Gastrocnemius medialis (tissue), 4 donors: ENCODE measurements at places on chromosomes 12 and 14. TPM values are rescaled to one million over a fixed set of nuclear protein-coding genes. Genes with fewer than 3 reads are reported as not detected.

Gene C12orf54
- total RNA-seq, result not detected

Gene VRTN
- total RNA-seq, result not detected

Gene SLC17A8
- total RNA-seq, result not detected

Gene GPR135
- total RNA-seq, result 1.6 TPM

Gene CDCA4
- total RNA-seq, result 2.2 TPM

Gene RILPL2
- total RNA-seq, result 1.8 TPM

Gene ULK1
- 27.9 TPM for total RNA-seq

Gene DHRS4
- 56.2 TPM for total RNA-seq

Gene AQP6
- not detected for total RNA-seq

Gene TDRD9
- 0.17 TPM for total RNA-seq

DNA sequence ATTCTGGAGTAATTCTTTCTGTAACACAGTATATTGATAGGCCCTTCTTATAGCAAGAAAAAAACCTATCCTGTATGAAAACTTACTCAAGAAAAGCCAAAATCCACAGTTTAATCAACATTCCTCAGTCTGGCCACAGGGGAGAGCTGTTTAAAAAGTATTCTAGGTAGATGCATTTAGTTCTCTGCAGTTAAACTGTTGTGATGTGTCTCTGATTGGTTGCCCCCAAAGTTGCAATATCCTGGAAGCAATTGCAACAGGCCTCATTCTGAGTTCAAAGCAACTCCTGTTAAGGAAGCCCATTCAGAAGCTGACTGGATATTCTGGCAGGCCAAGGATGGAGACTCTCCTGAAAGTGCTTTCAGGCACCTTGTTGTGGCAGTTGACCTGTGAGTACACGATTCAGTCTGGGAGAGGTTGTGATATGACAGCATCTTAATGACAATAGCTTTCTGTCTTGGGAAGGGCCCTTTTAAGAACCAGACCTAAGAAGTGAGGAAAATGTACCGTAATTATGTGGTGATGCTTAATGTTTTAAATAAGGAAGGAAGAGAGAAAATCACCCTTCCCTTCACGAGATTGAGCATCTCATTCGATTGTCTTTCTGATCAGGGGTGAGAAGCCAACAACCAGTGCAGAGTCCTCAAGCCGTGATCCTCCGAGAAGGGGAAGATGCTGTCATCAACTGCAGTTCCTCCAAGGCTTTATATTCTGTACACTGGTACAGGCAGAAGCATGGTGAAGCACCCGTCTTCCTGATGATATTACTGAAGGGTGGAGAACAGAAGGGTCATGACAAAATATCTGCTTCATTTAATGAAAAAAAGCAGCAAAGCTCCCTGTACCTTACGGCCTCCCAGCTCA, 420.7 kb downstream of the DAD1 start:
- no peak for DNase-seq

- DNase-seq, result no peak
Measured at GRCh38 chr14:68888883-68889282, 90.2 kb downstream of the ACTN1 start.

DNA sequence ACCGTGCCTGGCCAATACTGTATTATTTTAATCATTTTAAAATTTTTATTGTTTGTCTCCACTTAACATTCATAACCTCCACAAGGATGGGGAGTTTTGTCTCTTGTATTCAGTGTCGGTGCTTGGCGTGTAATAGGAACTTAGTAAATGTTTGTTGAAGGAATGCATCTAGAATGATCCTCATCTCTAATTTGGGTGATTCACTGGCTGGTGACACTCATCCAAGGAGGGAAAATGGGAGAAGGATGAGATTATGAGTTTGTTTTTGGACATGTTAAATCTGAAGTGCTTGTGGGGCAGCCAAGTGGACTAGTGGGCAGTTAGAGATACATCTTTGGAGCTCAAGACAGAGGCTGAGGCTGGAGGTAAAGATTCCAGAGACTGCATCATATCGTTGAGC, 5.1 kb downstream of the KLC1 start:
- no peak for DNase-seq

DNA sequence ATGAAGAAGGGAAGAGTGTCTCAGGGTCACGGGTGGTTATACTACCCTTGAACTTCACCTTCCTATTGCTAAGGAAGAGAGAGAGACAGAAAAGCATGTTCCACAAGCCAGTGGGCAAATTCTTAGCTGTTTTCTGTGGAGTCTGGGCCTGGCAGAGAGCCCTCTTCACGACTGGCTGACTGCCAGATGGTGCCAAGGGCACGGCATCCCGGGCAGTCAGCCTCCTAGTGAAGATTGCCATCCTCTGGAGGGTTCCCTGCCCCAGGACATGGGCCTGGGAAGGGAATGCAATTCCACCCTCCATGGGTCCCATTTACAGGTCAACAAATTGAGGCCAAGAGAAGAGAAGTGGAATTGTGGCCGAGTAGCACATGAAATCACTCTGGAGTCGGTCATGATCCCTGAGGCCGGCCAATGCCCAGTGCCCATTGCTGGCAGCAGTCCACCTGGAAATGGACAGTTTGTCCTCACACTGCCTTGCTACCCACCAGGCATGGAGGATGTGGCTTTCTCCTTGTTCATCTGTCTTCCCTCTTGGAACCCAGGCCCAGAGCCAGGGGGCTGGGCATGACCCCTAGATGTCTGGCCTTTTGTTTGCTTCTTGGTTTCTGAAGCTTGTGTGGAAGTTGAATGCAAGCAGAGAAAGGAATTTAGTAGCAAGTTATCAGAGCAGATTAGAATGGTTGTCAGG, 9.9 kb downstream of the TUNAR start:
- no peak for DNase-seq

DNA sequence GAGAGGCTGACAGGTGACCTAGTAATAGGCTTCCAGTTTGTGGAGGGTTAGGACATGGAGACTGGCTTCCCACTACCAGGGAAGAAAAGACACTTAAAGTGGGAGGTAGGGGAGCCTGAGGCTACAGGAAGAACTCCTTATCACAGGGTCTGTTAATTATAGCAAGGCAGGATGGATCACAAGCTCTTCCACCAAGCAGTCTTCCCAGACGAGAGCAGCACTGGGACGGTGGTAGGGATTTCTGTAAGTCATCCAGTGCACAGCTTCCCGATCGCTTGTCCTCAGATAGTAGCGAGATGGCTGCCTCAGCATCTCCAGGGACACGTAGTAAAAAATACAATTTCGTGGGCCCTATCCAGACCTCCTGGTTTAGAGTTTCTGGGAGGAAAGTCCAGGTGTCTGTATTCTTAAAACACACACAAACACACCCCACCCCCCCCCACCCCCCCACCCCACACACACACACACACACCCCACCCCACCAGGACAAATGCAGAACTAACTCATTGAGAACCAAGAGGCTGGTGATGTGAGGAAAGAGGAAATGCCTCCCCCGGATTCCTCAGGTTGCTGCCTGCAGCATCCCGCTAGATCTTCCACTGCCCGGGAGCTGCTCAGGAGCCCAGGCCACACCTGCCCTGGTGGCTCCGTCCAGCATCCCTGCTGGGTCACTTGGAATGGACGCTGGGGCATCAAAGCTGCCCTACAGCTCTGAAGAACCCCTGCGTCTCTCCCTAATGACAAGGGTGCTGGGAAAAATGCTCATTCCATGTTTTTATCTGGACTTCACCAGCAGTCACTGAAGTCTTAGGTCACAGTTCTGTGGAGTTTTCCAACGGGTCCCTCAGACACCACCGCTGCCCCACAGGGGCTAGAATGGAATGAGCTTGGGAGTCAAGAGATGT, 307.2 kb downstream of the CACNA1C start:
- DNase-seq, result no peak

DNA sequence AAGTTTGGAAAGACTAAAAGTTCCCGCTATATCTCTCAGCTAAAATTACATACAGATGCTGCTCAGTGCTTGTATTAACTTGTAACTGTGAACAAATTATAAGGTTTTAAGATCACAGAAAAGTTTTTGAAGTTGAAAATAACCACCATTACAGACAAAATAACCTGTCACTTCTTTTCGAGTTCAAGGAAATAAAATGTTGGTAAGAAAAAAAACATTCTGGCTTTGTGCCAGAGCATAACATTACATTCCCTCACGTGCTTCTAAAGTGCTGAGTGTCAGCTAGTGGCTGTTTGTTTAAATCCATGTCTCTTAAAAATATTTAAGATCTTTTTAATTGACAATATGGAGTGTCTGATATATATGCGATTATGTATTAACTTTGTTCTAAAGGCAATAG, 27.2 kb upstream of the ADAMTS20 start:
- DNase-seq, result no peak

- no peak for DNase-seq
Measured at GRCh38 chr12:132909030-132909368, 21.6 kb upstream of the CHFR start.

GRCh38 chr12:116015525-116015924, 262.0 kb downstream of the MED13L start:
- no peak for DNase-seq

DNA sequence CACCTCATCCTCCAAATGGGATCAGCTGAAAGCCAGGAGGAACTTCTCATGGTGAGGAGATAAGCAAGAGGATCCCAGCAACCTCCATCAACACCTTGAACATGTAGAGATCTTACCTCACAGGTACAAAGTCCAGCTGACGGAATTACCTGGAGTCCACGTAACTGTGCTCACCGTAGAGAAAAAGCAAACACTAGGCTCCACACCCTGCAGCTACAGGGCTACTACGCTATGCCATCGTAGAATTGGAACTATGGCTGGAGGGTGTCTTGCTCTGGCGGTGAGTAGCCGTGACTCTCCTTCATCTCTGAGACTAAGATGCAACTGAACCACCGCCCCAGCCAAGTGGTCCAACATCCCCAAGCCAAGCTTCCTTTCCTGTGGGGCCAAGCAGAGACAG, 50.5 kb downstream of the CRY1 start:
- no peak for DNase-seq

DNA sequence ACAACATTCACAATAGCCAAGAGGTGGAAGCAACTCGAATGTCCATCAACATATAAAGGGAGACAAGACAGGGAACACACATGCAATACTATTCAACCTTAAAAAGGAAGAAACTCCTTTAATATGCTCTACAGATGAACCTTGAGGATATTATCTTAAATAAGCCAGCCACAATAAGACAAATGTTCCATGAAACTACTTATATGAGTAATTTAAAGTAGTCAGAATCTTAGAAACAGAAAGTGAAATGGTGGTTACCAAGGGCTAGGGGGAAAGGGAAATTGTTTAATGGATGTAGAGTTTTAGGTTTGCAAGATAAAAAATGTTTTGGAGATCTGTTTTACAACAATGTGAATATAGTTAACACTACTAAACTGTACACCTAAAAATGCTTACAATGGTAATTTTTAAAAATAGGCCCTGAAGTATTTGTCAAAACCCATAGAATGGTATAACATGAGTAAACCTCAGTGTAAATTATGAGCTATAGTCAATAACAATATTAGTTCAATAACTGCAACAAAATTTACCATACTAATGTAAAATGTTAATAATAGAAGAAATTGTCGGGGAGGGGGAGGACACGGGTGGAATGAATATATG, 71.1 kb downstream of the EGLN3 start:
- no peak for DNase-seq
